ENCODE measurements at places on chromosomes 16 and 17.

DNA sequence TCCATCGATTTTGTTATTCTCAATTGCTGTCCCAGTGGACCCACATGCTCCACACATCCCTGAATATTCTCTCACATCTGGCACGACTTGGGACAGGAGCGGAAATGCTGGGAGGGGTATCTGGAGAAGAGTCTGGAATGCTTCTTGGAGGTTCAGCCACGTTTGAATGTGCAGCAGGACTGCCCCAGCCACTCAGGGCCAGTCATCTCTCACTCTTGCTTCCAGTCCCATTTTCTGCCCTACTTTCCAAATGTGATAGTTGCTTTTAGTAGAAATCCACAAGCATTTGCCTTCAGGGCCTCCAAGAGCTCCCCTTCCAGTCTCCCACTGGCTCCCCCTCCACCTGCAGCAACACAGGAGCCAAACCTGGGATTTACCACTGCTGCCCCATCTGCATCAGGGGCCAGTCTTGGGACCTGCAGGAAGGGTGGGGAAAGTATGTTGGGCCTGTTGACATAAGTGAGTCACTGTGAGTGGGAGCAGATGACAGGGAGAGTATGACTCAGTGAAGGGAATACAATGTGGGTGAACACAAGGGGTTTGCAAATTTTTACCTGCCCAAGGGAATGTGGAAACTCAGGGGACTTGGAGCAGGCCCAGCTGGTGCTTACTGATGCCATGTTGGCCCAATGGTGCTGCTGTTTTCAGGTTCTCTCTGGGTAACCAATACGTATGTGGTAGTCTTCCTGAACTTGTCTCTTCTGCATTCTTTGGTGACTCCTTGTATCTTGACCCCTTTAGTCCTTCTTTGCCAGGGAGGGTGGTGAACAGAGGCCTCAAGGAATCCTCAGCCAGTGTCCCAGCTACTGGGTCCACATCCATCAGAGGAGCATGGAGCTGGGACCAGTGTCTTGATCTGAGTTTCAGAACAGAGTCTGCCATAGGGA, 78.8 kb upstream of the CRHR1 start:
- DNase-seq, result no peak

DNA sequence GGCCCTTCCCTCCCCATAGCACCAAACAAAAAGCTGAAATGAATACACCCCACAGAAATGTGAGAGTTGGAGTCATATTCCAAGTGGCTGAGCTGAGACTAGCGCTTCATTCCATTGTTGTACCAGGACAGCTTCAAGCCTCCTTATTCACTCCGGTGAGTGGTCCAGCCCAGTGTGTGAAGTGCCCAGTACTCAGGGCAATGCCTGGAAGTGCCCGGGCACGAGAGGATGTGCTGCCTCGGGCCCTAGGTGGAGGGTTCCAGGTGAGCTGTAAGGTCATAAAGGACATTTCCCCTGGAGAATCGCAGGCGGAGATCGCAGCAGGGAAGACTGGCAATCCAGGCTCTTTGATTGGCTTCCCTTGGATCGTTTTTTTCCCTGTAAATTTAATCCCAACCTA, 5.4 kb upstream of the CYLD start:
- DNase-seq, result no peak

- DNase-seq, result no peak
These were observed 39.9 kb upstream of the INTS2 start for GRCh38 chr17:61967729-61968128.

- no peak for DNase-seq
These were observed 13.0 kb downstream of the TMEM204 start for GRCh38 chr16:1546430-1546829.

DNA sequence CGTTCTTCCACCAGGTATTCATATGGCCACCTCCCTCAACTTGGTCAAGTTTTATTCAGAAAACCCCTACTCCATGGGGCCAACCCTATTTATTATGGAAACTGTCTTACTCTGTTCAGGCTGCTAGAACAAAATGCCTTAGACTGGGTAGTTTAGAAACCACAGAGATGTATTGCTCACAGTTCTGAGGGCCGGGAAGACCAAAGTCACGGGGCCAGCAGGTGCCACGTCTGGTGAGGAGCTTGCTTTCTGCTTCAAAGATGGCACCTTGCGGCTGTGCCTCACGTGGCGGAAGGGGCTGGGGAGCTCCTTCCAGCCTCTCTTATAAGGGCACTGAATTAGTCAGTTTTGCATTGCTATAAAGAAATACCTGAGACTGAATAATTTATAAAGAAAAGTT, 74.3 kb downstream of the AXIN2 start:
- DNase-seq, result no peak

- DNase-seq, result no peak
These were observed at the start of gene MEIOB for GRCh38 chr16:1871974-1872635. MEIOB (minus strand) TSS chr16:1872164; CDS start chr16:1868175, 3,989 bp downstream.

GRCh38 chr17:77375108-77375916, 234.5 kb downstream of the SEC14L1 start:
- DNase-seq, result no peak

- no peak for DNase-seq
These were observed 30.1 kb downstream of the PGS1 start for GRCh38 chr17:78408476-78409050.

DNA sequence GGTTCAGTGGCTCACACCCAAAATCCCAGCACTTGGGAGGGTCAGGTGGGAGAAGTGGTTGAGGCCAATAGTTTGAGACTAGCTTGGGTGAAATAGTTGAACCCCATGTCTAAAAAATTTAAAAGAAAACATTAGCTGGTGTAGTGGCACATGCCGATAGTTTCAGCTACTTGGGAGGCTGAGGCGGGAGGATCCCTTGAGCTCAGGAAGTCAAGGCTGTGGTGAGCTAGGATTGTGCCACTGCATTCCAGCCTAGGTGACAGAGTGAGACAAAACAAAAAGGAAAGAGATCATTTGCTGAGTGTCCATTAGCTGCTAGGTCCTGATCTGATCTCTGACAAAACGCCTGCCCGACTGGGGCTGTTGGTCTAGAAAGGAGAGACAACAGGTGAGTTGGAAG, 14.1 kb upstream of the DBNDD1 start:
- no peak for DNase-seq

DNA sequence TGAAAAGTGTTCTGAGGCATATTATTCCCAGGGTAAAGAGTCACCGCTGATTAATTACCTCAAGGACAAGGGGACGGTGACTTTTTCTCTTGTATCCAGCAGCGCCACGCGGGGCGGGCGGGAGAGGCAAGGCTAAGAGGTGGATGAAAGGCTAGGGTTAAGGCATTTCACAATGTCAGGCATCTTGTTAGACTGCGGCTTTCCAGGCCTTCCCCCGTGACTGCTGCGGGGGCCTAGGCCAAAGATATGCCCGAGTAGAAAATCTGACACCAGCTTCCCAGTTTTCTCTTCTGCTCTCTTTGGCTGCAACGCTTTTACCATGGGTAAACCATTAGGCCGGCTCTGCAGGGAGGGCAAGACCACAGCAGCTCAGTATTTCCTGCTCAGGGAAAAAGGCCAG, 698.2 kb downstream of the MAF start:
- no peak for DNase-seq

DNA sequence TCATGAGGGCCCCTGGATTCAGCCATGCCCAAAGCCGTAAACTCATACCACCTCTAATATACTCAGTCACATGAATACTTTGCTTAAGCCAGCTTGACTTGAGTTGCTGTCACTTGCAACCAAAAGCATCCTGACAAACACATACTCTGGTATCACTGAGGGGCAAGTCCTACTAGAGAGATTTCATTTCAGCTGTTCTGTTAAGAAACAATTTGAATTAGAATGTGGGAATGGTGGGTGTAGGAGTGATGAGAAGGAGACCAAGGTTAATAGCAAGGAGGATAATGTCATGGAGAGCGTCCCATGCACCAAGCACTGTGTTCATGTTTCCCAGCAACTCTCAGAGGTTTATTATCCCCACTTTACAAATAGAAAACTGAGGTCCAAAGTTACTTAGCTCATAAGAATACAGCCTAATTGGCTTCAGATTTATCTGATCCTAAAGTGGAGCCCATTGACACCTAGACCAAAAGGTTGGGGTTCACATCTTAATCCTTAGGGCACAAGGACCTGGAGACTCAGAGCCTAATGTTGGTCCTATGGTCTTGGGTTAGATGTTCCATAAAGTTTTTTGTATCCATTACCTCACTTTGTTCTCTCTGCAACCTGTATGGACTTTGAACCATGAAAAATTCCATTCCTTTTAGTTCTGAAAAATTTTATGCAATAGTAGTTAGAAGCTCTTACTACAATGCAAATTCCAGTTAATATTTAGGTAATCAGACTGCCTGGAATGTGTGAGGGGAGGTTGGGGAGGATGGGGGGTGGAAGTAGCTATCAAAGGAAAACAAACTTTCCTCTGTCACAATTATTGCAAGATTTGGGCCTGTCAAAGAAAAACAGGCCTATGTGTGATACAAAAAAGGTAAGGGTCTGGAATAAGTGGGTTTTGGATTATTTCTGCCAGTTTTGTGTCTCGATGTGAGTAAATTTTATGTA, 105.9 kb downstream of the IRX3 start:
- DNase-seq, result no peak
